T1000 (cell line): ENCODE measurements at places on chromosomes 11 and 22.

GRCh38 chr11:109490953-109491635 is 69.1 kb downstream of the C11orf87 start:
- DNase-seq, result no peak

- DNase-seq, result no peak
Measured at GRCh38 chr11:64621283-64622019, 30.4 kb downstream of the SLC22A12 start.

GRCh38 chr22:28497188-28497587 is 182.5 kb downstream of the TTC28 start:
- no peak for DNase-seq

DNA sequence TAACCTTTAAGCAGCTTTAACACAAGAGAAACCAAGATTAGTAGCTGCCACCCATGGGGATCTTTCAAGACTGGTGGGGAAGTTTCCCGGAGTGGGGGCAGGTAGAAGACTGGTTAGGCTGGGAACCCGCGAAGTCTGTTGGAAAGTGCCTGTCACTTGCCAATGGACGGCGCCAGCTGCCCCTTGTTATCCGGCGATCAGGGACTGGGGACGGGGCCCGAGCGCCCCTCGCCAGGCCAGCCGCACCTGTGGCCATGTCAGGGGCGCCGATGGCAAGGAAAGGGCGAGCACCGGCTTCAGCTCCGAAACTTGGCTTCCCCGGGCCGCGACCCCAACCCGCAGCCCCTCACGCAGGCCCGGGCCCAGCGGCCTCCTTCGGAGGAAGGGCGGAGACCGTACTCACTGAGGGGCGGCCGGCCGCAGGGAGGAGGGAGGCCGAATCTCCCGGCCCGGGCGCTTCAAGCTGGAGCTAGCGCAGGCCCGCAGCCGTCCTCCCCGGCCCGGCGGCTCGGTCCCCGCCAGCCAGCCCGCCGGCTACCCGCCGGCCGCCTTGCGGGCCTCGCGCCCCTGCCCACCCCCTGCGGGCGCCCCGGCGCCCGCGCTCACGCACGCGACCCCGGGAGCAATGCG is 539 bp downstream of the EIF4ENIF1 start:
- no peak for DNase-seq

DNA sequence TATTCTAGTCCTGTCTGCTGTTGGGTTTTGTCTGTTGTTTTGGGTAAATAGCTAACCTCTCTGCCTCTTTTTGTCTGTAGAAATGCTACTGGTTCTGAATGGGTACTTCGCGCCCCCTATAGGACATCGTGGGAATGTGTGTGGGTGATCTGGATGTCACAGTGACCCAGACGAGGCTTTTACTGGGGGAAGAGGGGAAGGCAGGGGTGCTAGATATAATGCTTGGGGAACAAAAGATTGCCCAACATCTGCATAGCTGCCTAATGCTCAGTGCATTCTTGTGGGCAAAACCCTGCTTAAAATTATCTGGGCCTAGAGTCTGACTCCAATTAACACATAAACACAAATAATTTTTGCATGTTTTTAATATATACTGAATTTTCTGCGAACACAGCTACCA is 57.7 kb downstream of the BMAL1 start:
- no peak for DNase-seq

- no peak for DNase-seq
Measured at GRCh38 chr22:43852573-43853327, 9.6 kb downstream of the SULT4A1 start.

DNA sequence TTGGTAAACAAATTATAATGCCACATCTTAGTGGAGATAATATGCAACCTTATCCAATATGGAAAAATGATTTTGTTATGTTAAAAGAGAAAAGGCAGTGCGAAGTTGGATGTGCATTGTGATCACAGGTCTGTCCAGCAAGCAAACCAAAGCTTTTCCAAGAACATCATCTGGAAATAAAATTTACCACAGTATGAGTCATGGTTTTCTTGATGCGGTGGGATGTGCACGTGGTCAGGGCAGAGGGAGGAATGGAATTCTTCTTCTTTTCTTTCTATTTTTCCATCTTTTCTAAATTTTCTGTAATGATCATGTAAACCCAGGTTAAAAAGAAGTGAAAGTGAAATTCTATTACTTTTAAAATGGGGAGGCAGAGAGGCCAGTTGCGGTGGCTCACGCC is 169.8 kb downstream of the C11orf91 start:
- DNase-seq, result no peak

GRCh38 chr11:47099214-47099917 is 77.3 kb downstream of the ARFGAP2 start:
- DNase-seq, result no peak

GRCh38 chr22:44544816-44545433 is 46.9 kb upstream of the RTL6 start:
- no peak for DNase-seq

- no peak for DNase-seq
Measured at GRCh38 chr11:128279866-128280265, 307.5 kb downstream of the ETS1 start.

GRCh38 chr11:73184953-73185671 is 33.0 kb upstream of the P2RY2 start:
- peak; percentile 73 for DNase-seq

DNA sequence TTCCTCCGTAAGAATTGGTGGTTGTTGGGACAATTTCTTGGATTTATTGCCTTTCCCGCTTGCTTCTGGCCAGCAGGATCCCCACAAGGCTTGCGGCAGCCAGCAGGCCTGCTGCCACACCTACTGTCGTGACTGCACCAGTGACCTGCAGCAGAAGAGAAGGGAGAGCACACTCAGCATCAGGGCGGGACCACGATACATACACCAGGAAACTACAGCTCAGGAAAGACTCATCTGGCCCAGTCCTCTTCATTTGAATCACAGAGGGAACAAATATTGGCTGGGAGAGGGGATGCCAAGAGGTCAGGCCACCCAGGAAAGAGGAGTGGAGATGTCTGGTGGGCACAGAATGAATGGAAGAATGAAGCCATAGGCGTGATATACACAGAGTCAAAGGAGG is 10.3 kb downstream of the PLAAT2 start:
- DNase-seq, result no peak

- peak; percentile 96 for DNase-seq
Measured at GRCh38 chr11:65574109-65574810, 1.6 kb upstream of the EHBP1L1 start.

- peak; percentile 37 for DNase-seq
Measured at GRCh38 chr11:123590296-123590912, 64.0 kb downstream of the SCN3B start.

DNA sequence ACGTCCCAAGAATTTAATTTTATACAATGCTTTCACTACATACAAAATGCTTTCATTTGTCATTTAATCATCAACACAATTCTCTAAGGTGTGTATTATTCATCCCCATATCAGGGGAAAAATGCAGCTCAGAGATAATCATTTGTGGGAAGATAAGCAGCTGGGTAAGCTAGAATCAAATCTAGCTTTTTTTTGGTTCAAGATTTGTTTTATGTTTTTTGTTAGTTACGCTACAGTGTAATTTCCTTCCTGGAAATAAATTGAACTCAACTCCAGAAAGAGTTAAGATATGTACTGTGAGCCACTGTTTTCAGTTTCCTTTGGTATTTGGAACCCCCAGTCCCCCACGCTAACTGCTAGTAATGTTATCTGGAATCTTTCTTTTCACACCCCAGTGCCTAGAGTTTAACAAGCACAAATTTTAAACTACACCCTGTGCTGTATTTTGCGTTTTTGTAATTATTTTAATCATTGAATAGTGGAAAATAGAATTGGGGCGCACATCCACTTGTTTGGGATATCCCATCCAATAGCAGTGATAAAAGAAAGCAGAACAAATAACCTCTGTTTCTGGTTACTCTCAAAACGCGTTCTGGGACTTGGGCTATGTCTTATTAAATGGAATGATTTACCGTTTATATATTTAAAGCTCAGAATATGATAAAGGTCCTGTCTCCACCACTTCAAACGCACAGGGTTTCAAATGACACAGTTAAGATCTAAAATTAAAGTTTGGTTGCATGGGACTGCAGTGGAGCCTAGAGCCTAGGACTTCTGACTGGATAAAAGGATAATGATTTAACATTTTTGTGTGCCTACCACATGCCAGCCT is 2.1 kb upstream of the HSPA8 start:
- DNase-seq, result no peak

GRCh38 chr22:37239336-37240239 is 4.5 kb downstream of the RAC2 start:
- DNase-seq, result no peak

GRCh38 chr11:105208019-105208418 is 68.5 kb upstream of the CARD18 start:
- no peak for DNase-seq

DNA sequence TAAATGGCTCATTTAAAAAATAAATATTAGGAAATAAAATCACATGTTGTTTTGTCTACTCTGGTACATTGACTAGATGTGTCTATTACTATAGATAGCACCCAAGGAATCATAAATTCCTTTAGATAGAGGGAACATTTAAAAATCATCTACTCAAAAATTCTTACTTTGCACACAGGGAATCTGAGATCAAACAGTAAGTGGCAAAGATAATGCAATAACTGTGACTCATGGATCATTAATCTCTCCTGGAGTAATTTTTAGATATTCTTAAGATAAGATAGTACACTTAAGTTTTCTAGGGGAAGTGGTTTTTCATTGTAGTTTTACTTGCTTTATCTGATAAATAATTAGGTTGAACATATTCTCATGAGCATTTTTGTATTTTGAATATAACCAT is 468.9 kb downstream of the LUZP2 start:
- no peak for DNase-seq

DNA sequence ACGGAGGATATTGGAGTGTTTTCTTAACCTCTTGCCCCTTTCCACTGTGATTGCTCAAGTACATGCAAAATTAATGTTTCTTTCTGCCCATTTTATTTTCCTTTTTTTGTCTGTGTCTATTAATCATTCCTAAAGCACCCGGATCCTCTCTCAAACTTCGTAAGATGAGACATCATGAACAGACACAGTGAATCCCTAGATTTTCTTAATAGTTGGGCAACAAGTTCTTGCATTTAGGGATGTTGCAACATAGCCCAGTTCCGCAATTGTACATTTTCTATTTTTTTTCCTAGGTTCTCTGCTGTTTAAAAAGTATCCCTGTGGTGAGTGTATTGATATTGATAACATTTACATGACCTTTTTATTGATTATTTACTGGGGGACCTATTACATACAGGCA is 2.9 kb downstream of the FAM111A start:
- DNase-seq, result no peak

GRCh38 chr11:120514541-120515121 is 3.1 kb downstream of the GRIK4 start:
- no peak for DNase-seq

DNA sequence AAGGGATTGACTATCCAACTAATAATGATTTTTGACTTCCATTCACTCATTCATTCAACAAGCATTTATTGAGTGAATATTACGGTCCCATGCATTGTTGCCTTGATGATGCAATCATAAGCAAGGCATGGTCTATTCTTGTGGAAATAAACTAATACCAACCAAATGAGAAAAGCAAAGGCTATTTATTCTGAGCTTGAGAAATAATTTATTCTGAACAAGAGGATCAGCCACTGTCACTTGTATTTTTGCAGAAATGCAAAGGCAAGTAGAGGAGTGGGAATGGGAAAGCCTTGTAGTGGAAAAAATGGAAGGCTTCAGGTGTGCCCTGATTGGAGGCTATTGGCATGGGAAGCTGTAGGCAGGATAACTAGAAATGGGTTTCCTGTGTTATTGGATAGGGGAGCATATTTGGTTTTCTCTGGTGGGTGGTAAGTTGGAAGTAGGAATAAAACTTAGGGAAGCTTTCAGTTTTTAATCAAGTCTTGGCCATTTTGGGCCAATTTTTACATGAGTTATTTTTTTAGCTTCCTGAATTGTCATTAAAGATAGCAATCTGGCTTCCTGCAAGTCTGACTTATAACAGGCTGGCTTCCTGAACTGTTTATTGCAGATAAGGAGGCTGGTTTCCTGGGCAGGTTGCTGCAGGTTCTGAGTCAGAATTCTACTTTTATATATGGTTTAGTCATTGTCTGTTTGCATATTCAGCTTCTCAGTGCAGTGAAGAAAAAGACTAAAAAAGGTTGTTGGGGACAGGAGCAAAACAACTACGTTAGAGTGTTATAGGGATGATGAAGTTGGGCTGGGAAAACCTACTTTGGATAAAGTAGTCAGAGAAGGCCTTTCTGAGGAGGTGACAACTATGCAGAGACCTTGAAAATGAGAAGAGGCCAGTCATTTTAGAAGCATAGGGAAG is 106.7 kb downstream of the APIP start:
- DNase-seq, result peak; percentile 8

- no peak for DNase-seq
Measured at GRCh38 chr11:111236383-111236782, 9.1 kb upstream of the POU2AF2 start.

GRCh38 chr11:124841840-124842239 is 23.4 kb upstream of the ROBO3 start:
- DNase-seq, result no peak

DNA sequence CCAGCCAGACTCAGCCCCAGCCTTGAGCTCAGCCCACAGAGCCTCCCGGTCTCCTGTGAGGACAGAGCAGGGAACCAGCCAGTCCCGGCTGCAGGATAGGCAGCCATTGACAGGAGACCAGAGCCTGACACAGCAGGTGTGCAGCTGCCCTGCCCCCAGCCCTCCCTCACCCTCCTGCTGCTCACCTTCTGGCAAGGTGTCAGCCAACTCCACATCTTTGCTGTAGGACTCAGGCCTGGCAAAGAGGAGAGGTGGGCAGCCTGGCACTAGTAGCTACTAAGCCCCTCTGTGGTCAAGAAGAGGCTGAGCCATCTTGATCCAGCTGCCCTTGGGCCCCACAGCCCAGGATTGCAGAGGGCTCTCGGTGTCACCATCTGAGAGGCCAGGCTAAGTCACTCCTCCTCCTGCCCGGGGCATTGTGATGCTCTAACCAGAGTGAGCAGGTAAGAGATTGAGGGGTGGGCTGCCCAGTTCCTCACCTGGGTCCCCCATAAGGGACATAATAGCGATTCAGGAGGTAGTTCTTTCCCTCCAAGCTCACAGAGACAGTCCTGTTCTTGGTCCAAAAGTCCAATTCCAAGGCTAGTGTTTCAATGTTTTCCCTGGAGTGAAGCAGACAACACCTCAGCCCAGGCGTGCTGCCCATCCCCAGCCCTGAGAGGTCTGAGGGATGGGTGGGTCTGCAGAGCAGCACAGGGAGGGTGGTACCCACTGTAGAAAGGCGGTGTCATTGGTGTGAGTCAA is 18.6 kb downstream of the TREH start:
- no peak for DNase-seq

DNA sequence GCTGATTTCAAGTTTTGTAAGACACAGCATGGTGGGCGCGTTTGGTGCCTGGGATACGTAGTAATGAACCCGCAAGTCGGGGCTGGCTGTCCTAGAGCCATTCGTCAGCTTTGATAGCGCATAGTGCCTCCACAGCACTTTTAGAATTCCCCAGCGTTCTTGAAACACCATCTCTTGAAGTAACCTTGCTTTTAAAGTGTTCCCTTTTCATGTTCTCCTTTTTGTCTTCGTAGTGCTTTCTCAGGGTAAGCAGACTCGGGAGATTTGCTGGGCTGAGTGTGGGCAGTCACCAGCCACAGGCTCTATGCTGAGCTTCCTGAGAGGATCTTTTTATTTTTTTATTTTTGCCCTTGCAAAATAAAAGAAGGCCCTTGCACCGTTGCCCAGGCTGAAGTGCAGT is 39.6 kb upstream of the CTTN start:
- no peak for DNase-seq

GRCh38 chr22:29090039-29090438 is 17.2 kb downstream of the KREMEN1 start:
- no peak for DNase-seq

- DNase-seq, result no peak
Measured at GRCh38 chr22:49431551-49431950, 396.1 kb downstream of the BRD1 start.
